ENCODE measurements at places on chromosomes 16 and 17.
A peak's percentile ranks its signal among the peaks of the same experiment; 100 is the strongest.

- peak; percentile 93 for DNase-seq
Observed at GRCh38 chr17:30950669-30951399, 20.0 kb upstream of the RNF135 start.

GRCh38 chr16:4002121-4002520 lies 114.1 kb downstream of the ADCY9 start:
- no peak for DNase-seq

GRCh38 chr17:75645889-75646637 lies 12.8 kb downstream of the SMIM5 start:
- DNase-seq: peak; percentile 71

GRCh38 chr17:64092113-64092512 lies 37.8 kb downstream of the ERN1 start:
- no peak for DNase-seq

DNA sequence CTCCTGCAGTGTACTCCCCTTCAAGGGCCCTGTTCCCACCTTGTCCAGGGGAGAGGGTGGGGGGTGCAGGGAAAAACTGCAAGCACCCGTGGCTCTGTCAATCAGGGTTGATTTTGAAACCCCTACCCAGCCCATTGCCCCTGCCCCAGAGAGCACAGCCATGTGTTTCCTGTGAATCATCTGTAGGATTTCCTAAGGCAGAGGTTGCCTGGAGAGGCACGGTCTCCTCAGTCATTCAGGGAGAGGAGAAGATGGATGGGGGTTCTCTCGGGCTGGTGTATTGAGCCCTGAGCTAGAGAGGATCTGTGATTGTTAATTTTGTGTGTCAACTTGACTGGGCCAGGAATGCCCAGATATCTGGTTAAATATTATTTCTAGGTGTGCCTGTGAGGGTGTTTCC lies 3.5 kb upstream of the AGRP start:
- no peak for DNase-seq

GRCh38 chr16:86740906-86741799 lies 162.8 kb downstream of the FOXL1 start:
- no peak for DNase-seq

DNA sequence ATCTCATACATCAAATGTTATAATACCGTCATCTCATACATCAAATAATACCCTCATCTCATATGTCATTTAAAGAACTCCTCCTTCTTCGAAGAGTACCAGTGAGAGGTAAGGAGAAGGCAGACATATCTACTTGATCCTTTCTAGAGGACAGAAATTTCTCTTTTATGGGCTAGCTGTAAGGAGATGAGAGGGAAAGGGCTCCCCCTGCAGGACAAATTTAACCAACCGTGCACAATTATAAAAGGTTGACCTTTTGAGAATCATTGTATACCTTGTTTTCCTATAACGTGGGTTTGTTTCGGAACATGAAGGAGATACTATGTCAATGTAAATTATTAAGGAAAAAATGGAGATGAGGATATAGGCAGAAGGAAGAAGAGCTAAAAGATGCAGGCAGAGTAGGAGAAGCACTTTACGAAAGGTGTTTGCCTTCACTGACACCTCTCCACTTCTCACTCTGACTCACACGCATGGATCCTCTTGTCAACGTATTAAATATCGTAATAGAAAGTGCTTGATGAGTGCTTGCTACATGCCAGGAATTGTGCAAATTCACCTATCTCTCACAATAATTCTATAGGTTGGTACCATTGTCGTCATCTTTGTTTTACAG lies 465.9 kb upstream of the ERCC4 start:
- DNase-seq: peak; percentile 59

- no peak for DNase-seq
Observed at GRCh38 chr16:89037261-89038152, 56.1 kb upstream of the ACSF3 start.

DNA sequence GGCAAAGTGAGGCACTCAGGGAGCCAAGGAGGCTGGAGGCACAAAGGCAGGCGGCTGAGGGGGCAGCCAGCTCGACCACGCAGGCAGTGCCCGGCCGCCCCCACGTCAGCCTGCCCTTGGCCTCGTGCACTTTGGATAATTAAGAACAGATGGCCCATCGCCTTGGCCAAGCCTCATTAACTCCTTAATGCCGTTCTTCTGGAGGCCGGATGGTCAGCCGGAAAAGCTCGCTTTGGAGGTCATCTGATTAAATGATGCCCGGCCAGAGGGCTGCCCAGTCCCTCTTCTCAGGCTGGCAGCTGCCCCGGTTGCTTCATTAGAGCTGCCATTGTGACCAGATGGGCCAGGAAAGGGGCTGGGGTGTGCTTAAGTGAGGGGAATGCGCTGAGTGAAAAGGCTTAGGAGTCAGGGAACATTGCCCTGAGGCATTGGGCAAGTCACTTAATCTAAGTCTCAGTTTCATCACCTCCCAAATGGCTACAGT lies 364.0 kb downstream of the NPIPA8 start:
- DNase-seq: peak; percentile 41

- DNase-seq: peak; percentile 82
Observed at GRCh38 chr17:81727324-81728031, 15.4 kb downstream of the SLC25A10 start.

- no peak for DNase-seq
Observed at GRCh38 chr17:14245629-14246028, 9.0 kb upstream of the CDRT15 start.
